Spinal cord (tissue), 10 donors: ENCODE measurements at places on chromosomes 1 and 21. TPM values are rescaled to one million over a fixed set of nuclear protein-coding genes. Genes with fewer than 3 reads are reported as not detected.

The BSND gene
- total RNA-seq = not detected

The TCHH gene
- 0.10 TPM for total RNA-seq

The CD1C gene
- 0.61 TPM for total RNA-seq

The AURKAIP1 gene
- total RNA-seq = 105 TPM

The EPHA2 gene
- total RNA-seq = 5.0 TPM

The KIF2C gene
- total RNA-seq = 7.9 TPM

The ANKRD65 gene
- total RNA-seq = 1.8 TPM

The TMIGD3 gene
- 2.4 TPM for total RNA-seq

The SPRR1A gene
- not detected for total RNA-seq

The FNDC5 gene
- 82.0 TPM for total RNA-seq

The SELENOF gene
- 202 TPM for total RNA-seq

The CLCA2 gene
- 0.06 TPM for total RNA-seq

The CD101 gene
- 3.0 TPM for total RNA-seq

The GLIS1 gene
- total RNA-seq = 0.59 TPM

The OTUD7B gene
- 17.2 TPM for total RNA-seq

The C1QC gene
- total RNA-seq = 39.7 TPM

The GJC2 gene
- total RNA-seq = 10.4 TPM

The S100A8 gene
- total RNA-seq = 286 TPM

The FAM43B gene
- 3.0 TPM for total RNA-seq

The NES gene
- 37.9 TPM for total RNA-seq

The CHAF1B gene
- 2.6 TPM for total RNA-seq

The GJA9 gene
- total RNA-seq = not detected

The HEATR1 gene
- total RNA-seq = 24.0 TPM

The OLIG2 gene
- total RNA-seq = 44.0 TPM

The IFI6 gene
- total RNA-seq = 247 TPM

The TSTD1 gene
- total RNA-seq = 25.5 TPM

The TMPRSS2 gene
- total RNA-seq = 0.89 TPM

The SERPINC1 gene
- total RNA-seq = 0.99 TPM

The LCE3E gene
- not detected for total RNA-seq
